Hematopoietic multipotent progenitor cell treated with erythropoietin and hydrocortisone succinate and interleukin-3 and kit ligand, for 8 days (in vitro differentiated cells): ENCODE measurements at places on chromosomes 4 and X.

DNA sequence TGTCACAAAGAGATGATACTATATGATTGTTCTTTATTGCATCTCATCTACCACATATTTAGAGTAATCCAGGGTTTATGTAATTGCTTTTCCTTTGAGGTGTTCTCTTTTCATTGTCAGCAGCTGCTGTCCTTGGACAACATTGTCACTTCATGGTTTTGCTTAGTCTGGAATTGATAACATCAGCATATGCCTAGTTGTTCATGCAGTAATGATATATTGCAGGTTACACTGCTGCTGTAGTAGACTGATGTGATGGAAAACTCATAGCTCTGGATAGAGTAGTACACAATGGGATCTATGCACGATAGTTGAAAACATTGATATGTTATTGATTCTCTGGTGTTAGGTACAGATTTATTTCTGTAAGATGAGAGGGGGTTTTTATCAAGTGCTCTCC, 13.7 kb downstream of the NEIL3 start:
- no peak for DNase-seq

DNA sequence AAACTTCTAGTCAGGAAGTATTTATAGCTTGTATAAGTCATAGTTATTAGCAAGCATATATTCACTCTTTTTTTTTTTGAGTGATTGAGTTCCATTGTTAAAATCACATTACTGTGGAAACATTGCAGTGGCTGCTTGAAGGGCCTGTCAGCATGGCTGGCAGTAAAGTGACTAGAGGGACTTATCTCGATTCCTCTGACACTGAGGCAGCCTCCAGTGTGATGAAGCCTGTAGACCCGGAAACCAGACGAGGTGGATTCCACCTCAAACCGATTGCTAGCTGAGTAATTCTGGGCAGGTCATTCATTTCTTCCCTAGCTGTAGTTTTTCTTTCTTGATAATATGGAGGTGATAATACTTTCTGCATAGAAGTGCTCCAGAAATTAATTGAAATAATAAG, 4.7 kb downstream of the FAM149A start:
- DNase-seq = no peak

GRCh38 chr4:42088386-42088785, 64.1 kb downstream of the BEND4 start:
- DNase-seq = no peak

DNA sequence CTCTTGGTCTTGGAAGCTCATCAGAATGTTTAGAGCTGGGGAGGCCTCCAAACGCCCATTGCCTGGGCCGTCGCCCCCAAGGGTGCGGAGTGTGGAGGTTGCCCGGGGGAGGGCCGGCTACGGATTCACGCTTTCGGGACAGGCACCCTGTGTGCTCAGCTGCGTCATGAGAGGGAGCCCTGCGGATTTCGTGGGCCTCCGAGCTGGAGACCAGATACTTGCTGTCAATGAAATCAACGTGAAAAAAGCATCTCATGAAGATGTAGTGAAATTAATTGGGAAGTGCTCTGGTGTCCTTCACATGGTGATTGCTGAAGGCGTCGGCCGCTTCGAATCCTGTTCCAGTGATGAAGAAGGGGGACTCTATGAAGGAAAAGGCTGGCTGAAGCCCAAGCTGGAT, 23.3 kb downstream of the RGS12 start:
- DNase-seq = no peak

DNA sequence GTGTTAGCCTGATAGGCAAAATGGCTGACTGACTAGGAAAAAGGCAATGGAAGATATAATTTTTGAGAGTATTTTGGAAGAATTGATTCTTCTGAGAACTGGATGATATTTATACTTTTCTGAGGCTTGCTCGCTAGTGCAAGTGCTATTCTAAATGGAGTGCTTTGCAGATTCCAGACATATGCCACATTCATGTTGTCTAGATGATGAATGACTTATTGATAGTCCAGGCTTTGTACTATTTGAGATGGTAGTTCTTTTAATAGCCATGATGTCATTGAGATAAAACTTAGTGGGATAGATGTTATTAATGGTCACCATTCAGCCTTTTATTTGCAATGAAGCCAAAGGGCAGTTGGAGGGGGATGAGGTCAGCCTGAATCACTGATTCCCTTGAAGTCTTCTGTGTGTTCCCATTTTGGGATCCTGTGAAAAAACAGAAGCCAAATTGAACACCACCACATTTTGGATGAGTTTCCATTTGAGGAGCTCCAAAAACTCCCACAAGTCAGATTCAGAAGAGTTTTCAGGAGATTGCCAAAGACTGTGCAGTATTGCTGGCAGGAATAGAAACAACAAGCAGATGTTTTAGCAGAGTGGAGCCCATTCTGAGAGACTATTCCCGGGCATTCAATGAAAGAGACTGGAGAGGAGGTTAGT, 184.1 kb downstream of the IL1RAPL2 start:
- DNase-seq = no peak

GRCh38 chr4:13570916-13571315, 26.6 kb upstream of the NKX3-2 start:
- DNase-seq = no peak

GRCh38 chrX:10110984-10111363, 45.8 kb upstream of the CLCN4 start:
- peak; percentile 4 for DNase-seq

DNA sequence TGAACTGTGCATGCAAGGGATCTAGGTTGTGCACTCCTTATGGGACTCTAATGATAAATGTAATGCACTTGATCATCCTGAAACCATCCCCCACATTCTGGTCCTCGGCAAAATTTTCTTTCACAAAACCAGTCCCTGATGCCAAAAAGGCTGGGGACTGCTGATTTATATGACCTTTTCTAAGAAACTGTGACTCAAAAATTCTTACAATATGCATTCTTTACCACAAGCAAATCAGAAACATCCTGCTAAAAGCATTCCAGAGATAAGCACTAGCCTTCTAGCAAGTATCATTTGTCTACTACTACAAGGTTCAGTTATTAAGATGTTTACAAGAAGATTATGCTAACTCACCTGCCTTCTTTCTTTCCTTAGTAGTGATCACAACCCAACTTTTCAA, 166.5 kb upstream of the PCDH7 start:
- no peak for DNase-seq

DNA sequence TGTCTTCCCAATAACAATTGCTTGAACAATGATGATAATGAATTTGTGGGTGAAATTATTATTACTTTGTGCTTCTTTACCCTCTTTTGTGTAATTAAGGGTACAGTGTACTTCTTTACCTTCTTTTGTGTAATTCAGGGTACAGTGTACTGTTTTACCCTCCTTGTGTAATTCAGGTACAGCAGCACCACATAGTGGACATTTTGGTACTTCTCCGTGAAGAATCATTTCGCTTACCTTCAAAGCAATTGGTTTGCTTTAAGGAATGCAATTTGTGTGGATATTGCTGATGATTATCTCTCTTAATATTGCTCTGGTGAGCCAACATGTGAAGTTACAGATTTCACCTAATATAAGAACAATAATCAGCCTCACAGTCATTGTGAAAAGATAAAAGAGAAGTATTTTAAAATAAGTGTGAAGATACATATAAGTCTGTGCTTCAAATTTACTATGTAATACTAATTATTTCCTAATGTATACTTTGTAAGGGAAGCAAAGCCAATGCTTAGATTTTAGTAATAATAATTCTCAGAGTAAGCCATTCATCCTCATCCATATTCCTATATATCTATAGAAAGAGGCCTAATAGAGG, 27.2 kb upstream of the SEC24B start:
- peak; percentile 60 for DNase-seq

DNA sequence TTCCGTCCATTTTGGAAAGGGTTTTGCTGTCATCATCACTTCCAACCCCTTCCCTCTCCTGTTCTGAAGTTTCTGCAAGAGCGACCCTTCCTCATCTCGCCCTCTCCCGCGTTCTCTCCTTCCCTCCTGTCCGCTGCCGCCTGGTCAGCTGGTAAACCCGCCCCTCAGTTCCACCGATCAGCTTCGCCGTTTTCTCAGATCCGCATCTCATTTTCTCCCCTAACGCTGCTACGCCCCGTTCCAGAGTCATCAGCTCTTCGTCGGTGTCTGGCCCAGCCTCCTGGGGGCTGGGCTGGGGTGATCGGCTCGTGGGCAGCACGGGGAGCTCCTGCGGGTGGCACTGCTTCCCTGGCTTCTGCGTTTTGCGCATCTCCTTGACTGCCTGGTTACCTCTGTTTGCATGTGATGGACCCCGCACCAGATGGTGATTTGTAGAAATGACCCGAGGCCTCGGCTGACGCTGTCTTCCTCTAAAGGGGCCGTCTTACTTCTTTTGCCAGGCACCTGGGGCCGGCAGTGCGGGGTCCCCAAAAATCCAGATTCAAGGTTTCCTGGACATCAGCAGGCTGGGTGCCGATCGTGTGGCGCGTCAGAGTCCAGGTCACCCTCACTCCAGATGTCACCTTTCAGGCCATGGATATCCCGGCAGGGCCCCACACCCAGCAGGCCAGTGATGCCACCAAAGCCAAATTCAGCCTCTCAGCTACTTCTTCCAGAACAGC, 13.4 kb downstream of the CTBP1 start:
- no peak for DNase-seq

- DNase-seq = no peak
Measured at GRCh38 chrX:16997313-16997712, 50.9 kb downstream of the REPS2 start.

DNA sequence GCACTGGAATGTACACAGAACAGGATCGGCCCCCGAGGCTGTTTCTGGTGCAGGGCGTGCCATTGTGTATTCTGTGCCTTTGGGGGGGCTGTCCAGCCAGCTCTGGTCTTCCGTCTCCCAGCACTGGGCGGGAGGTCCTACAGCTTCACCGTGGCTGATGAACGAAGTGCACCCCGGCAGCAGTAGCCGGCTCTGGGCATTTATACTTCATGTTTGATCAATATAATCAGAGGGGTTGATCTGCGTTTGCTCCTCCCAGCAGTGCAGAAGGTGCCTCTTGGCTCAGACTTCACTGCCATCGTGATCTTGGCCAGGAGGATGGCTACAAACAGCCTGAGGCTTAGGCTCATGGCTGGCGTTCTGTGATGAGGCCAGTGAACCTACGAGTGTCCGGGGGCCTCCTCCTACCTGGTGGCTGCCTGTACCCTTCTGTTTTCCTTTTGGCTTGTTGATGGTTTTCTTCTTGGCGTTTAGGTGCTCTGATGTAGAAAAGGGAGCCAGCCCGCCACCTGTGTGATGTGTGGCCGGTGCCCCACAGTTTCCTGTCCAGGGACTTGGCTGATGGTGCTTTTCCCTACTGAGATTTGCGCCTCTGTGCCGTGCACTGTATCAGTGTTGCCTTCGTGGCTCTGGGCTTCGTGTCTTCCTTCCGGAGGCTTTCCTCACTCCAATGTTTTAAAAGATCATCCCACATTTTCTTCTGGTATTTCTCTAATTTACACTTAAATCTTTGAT, 31.2 kb upstream of the HGFAC start:
- DNase-seq = no peak

DNA sequence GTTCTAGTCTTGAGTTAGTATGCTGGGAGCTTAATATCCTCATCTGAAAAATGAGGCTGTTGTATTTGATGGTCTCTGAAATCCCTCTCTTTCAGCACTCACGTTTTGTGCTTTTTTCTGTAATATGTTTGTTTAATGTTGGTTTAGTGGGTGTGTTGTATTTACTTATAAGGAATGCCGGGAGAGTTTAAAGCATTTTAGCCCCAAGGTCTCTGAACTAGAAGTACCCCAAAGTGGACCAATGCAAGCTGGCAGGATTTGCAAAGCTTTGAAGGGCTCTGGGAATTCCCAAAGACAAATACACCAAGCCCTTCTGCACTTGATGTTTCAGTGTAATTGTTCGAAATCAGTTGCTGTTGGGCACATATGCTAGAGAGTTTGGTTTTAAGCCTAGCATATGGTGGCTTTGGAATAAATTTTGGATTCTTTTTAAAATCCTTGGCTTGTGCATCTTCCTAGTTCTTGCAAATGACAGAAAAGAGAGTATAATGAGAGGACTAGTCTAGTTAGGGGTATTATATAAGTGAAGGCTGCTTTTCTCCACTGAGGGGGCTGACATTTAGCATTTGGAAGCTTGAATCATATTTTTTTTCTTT, 371.4 kb upstream of the BOD1L1 start:
- no peak for DNase-seq

- DNase-seq = peak; percentile 55
Measured at GRCh38 chr4:173231916-173232315, 63.3 kb downstream of the GALNT7 start.
